ENCODE measurements at places on chromosomes 3 and 15.
A peak's percentile ranks its signal among the peaks of the same experiment; 100 is the strongest.

DNA sequence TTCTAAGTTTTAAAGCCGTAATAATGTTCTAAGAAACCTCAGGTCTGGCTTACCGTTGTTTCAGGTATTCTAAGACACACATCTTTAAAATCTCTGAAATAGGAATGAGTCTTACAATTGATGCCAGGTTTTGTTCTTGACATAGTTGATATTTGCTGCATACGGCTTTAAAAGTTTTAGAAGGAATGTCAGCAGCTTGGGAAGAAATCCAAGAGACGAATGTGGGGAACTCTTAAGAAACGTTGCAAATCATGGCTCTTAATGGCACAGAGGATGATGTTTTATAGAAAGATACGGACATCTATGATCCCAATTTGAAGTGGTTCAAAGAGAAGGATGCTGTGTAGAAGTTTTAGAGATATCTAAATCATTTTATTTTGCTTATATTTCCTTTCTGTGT, 11.5 kb downstream of the NUDT16 start:
- DNase-seq: no peak

- no peak for DNase-seq
Measured at GRCh38 chr3:16103472-16103871, 71.0 kb upstream of the GALNT15 start.

DNA sequence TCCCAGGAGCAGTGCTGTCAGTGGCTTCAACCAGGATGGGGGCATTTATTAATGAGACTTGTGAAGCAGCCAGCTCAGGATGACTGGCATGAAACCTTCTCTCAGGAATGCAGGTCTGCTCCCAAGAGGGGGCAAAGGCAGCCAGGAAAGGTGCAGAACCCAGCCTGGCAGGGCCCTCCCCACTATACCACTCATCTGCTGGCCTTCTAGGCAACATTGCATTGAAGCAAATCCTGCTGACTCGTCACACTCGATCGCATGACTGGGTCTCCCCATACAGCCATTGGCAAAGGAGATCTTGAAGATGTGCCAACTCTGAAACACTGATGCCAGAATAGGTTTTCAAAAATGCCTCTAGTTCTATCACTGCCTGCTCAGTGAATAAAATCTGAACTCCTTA, 65.7 kb upstream of the CMTM7 start:
- no peak for DNase-seq

DNA sequence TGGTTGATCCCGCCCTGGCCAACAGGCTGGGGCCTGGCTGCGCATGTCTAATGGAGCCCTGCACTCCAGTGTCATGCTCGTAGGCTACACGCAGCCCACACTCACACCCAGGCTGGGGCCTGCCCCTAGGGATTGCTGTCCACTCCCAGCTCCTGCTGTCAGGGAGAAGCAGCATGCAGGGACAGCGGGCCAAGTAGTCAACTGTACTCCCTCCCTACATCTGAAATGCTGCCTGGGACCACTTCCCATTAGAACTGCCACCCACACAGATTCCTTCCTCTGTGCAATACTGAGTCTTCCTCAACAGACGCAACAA, 16.1 kb downstream of the ALS2CL start:
- no peak for DNase-seq

- no peak for DNase-seq
Measured at GRCh38 chr3:15428539-15428938, 1.1 kb downstream of the EAF1 start.

GRCh38 chr3:51394541-51394940, 3.5 kb downstream of the RBM15B start:
- DNase-seq: no peak

DNA sequence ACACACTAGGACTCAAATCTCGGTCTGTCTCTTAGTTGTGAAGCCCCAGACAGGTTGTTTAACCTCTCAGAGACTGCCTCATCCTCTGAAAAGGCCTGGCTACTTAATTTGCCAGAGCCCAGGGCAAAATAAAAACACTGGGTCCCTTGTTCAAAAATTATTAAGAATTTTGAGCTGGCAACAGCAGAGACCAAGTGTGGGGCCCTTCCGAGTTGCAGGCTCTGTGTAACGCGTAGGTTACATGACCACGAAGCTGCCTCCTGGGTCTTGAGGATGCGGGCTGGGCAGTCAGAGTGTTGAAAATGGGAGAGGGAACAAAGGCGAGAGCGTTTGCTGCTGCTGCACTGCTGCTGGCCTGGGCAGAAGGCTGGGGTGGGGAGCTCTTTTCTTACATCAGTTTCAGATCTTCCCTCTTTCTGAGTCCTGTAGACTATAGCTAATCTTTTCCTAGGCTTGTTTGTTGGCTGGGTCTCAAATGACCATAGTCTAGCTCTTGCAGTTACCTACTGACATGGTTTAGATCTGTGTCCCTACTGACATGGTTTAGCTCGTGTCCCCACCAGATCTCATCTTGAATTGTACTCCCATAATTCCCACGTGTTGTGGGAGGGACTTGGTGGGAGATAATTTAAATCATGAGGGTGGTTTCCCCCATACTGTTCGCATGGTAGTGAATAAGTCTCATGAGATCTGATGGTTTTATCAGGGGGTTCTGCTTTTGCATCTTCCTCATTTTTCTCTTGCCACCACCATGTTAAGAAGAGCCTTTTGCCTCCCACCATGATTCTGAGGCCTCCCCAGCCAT, 49.9 kb downstream of the CLEC3B start:
- DNase-seq: no peak

DNA sequence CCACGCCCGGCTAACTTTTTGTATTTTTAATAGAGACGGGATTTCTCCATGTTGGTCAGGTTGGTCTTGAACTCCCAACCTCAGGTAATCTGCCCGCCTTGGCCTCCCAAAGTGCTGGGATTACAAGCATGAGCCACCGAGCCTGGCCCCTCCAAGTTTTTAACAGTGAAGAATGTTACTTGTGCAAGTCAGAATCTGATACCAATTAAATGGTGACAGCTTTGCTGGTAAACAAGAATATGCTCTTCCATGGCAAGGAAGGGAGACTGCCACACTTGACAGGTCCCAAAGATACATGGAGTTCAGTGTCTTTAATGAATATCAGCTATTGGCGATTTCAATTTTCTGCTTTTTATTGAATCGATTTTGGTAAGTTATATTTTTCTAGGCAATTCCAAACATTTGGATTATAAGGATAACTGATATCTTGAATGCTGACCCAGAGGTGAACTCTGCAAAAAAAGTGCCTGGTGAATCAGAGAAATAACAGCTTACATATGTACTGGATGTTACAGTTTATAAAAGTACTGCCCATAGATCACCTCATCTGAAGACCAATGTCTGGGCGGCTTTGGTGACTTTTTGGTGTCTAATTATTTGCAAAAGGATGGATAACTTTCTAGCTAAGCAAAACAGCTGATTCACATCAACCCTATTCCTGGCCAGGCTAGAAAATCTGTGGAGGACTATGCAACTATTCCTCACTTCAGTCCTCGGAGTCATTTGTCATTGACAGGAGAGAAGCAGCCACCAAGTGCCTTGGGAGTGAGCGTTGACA, 1.2 kb downstream of the PARP16 start:
- no peak for DNase-seq

GRCh38 chr3:66441129-66441528, 59.7 kb downstream of the LRIG1 start:
- no peak for DNase-seq

DNA sequence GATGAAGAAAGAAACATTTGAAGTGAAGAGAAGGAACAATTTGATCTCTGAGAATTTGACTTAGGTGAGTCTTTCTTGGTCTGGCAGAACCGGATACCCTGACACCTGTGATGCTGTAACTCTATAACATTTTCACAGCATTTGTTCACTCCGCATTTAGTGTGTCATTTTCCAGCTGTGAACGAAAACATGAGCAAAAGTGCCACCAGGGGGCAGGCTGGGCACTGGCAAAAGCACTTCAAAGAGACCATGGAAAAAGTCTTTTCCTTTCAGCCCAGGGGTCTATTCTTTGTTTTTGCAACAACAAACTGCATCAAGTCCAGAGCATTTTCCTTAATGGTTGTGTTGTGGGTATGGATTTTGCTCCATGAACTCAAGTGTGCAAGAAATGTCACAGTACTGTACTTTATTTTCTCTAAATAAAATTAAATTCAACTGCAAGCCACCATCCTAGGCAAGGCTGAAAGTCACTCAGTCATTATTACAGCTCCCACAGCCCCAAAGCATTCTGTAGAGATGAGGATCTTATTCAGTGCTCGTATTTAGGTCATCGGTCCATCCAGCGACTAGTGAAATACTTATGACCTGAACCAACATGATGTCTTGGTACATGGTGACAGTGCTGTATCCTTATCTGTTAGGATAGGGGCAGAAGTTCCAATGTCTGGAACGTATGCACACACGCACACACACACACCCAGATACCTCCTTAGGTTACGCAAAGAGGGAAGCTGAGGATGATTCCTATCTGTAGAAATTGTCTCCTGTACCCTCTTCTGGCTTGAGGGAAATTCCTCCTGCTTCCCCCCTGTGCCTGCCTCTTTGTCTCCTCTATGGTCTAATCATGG, 125.5 kb downstream of the GADL1 start:
- peak; percentile 47 for DNase-seq

DNA sequence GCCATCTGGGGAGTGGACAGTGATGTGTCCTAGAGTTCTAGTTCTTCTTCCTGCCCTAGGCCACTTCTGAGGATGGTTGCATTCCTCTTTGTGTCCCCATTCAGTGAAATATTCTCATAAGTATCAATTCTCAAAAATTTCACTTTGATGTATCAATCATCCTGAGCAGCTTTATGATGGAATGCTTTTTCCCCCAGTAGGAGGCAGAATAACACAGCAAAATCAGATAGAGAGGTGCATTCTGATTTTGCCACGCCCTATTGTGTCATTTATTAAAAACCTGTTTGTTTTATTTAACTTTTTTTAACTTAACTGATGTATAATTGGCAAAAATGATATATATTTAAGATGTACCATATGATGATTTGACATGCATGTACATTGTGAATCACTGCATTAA, 656.0 kb upstream of the GRM7 start:
- DNase-seq: no peak

DNA sequence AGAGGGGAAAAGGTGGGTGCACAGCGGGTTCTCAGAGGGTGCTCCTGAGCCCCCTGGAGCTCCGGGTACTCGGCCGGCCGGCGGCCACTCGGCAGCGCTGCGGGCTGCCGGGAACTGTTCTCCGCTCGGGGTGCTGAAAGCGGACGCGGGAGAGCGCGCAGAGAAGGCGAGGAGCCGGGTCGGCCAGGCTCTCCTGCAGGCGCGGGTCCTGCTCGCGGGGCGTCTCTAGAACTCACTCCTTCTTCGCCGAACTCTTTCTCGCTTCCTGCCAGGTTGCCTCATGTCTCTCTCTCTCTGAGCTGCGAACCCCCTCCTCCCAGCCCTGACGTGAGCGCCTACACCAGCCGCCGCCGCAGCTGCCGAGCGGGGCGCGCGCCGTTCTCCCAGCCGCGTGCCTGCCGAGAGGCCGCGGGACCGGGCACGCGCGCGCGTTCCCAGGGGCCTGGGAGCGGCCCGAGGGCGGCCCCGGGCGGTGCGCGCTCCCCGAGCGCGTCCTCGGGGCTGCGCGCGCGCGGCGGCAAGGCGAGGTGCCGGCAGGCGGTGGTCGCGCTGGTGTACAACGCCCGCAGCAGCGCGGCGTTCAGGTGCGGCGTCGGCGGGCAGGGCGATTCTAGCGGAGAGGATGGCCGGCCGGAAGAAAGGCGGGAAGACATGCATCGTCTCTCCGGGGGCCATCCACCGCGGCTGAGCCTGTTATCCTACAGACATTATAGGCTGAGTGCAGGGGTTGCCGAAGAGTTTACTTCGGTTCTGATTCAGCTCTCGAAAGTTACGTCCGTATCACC, at the start of gene PEX5L:
Gene PEX5L (minus strand): TSS at position 267 of the 785 bp plus-strand sequence. CDS start 338 bp downstream, outside the sequence.
- peak; percentile 25 for DNase-seq

- DNase-seq: peak; percentile 13
Measured at GRCh38 chr3:32780735-32781210, 37.0 kb upstream of the TRIM71 start.

- DNase-seq: no peak
Measured at GRCh38 chr15:55676507-55676906, 66.4 kb downstream of the PRTG start.

GRCh38 chr3:74518610-74519009, 95.8 kb downstream of the CNTN3 start:
- no peak for DNase-seq

DNA sequence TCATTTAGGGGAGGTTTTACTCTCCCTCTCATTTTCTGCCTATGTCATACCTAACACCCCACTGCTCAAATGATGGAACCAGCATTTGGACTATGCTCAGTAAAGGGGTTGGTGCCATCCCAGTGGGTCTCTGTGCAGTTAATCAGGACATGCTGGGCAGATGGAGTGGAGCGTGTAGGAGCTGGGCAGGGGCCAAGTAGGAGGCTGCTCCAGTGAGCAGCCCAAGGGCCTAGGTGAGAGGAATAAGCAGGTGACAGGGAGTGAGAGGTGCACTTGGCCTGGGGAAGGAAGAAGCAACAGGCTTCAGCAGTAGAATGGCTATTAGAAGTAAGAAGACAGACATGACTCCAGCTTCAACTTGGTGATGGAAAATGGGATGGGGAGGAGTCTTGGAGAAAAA, 72.2 kb downstream of the EPHB1 start:
- no peak for DNase-seq

DNA sequence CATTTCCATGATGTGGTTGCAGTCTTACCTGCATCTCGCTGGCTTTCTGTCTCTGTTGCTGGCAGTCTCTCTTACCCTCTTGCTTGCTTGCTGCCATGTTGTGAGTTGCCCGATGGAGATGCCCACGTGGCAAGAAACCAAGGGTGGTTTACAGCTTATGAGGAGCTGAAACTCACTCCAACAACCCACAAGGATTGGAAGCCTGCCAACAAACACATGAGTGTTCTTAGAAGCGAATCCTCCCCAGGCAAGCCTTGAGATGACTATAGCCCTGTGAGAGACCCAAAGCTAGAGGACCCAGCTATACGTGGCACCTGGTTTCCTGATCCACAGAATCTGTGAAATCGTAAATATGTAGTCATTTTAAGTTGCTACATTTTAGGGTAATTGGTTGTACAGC, 490.9 kb upstream of the ADAMTS9 start:
- no peak for DNase-seq

DNA sequence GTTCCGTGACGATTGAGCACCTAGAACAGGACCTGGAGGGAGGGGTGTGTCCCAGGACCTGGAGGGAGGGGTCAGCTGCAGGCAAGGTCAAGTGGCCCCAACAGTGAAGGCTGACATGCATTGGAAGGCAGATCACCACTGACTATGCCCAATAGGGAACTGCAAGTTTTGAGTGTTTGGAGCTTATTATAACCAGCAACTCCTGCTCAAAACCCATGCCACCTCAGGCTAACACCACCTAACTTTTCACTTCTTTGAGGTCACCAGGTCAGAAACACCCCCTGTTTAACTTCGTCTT, 93.1 kb downstream of the MYLK start:
- no peak for DNase-seq

- DNase-seq: no peak
Measured at GRCh38 chr15:60047701-60048100, 43.6 kb downstream of the FOXB1 start.

- DNase-seq: no peak
Measured at GRCh38 chr15:98858610-98859023, 149.0 kb downstream of the PGPEP1L start.

- no peak for DNase-seq
Measured at GRCh38 chr3:186361762-186362536, at the start of gene DGKG. Gene DGKG, minus strand, starts transcription at chr3:186362234. Its CDS starts 41,775 bp downstream, at chr3:186320459.
